NCI-H460 (cell line): ENCODE measurements at places on chromosomes 1 and 21. TPM values are rescaled to one million over a fixed set of nuclear protein-coding genes. Genes with fewer than 3 reads are reported as not detected.

DNA sequence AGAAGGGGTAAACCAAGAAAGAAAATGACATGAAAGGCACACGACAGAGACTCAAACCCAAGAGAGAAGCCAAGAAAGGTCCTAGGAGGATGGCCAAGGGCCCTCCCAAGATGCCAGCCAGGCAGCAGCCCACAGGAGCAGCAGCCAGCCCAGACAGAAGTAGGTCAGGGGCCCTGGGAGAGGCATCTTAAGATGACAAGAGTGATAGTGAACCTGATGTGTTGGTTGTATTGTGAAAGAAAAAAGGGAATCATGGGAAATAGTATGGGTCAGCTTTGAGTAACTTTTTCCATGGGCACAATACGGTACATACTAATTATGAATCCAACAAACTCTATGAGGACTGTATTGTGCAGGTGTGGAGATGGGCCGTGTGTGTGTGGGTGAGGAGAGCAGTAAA lies 3.3 kb downstream of the CCSAP start:
- no peak for DNase-seq

DNA sequence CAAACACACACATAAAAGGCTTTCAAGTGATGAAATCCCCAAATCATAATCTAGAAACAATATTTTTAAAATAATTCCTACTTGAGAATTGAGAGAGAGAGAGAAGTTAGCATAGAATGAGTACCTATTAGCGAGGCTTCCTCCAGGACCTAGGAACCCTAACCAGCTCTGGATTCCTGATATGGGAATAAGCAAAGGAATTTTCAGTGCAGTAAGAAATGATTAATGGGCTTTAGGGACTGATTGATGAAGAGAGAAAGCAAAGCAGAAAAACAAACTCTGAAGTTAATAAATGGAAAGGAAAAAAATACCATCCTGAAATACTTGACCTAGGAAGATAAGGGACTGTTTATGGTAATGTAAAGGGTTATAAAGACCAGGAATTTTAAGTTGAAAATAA lies 60.6 kb downstream of the WARS2 start:
- no peak for DNase-seq

- DNase-seq: no peak
Observed at GRCh38 chr1:25068316-25068715, 138.2 kb upstream of the RUNX3 start.

- no peak for DNase-seq
Observed at GRCh38 chr21:37145635-37146111, 72.6 kb downstream of the TTC3 start.

- no peak for DNase-seq
Observed at GRCh38 chr21:45304476-45304830, 16.8 kb upstream of the POFUT2 start.

Gene TNNI3K
- total RNA-seq: 0.17 and 0.45 TPM in 2 replicates

GRCh38 chr1:155929057-155929456 lies 5.2 kb downstream of the KHDC4 start:
- no peak for DNase-seq

DNA sequence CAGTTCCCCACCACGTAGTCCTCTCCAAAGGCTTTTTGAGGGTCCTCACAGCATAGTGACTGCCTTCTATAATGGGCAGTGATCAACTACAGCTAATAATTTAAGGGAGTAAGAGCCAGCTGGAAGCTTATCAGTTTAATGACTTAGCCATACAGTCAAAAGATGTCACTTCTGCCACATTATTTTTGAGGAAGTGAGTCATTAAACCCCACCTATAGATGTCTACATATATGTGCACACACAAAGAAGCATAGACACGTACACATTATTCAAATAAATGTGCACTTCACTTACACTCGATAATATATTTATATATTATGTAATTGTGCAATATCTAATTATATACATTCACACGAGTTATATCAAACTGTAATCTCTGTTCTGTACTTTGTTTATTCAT lies 1704.7 kb downstream of the KCNT2 start:
- no peak for DNase-seq
